ENCODE measurements at places on chromosomes 2 and 18.
A peak's percentile ranks its signal among the peaks of the same experiment; 100 is the strongest.

DNA sequence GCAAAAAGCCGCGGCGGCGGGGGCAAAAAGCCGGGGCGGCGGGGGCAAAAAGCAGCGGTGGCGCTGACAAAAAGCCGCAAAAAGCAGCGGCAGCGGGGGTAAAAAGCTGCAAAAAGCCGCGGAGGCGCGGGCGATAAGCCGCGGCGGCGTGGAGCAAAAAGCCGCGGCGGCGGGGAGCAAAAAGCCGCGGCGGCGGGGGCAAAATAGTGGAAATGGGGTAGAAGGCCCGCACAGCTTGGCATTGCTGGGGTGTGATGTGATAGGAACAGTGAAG lies 450.1 kb downstream of the ANKRD30B start:
- DNase-seq = no peak

DNA sequence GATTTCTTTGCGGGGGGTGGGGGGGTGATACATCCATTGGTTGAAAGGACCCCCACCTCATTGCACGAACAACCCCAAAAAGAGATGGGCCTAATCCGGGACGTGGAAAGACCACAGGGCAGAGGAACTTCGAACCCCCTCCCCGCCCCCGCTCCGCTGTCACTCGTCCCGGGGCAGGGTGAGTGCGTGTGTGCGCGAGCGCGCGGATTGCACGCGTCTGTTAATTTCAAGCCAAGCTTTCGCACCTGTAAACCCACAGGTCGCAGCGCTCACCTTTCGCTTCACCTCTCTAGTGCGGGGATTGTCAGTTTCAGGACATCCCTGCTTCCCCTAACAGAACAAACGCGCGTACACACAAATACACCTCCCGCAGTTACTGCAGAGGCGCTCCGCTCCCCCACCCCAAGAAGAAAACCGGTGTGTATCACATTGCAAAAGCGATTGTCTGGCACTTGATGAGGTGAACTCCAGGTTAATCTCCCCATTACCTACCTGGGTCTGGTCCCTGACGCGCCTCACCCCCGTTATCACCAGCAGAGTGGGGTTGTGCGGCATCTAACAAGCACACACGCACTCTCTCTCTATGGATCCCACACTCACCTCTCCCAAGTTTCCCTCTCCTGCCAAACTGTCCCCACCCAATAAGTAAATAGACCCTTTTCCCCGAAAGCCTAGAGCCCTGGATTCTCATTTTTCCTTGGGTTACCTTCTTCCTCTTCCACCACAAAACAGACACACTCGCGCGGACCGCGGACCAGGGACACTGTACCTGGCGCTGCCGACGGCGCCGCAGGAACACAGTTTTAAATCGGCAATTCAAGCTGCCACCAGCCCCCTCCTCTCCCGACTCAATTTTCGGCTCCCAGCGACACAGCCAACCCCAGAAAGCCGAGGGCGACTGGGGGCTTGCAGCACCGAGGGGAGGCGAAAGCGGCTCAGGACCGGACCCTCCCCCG lies 1.0 kb downstream of the CYP26B1 start:
- DNase-seq = peak; percentile 64

GRCh38 chr2:158712791-158713522 lies 82.2 kb upstream of the DAPL1 start:
- DNase-seq = no peak

DNA sequence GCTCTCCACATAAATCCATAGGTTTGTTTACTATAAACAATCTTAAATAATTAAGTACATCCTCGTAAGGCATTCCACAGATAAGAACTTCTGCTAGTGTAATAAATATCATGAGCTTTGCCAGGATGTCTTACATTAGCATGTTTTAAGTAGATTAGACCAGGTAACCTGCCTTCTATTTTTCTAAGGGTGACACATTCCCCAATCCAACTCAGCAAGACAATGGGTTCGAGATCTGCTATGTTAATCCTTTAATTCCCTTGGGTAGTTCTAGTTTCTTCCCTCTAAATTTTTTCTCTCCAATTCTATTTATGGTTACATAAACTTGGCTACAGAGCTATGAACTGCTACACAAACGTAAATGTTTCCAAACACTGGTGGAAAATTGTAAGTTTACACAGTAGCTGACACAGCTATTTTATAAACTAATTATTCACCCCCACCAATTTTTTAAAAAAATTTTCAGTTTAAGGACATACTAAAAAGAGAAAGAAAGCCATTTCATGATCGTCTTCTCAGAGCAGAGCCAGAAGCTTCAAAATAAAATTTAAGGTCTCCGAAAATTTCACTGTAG lies 386.5 kb upstream of the SLC39A10 start:
- DNase-seq = no peak

DNA sequence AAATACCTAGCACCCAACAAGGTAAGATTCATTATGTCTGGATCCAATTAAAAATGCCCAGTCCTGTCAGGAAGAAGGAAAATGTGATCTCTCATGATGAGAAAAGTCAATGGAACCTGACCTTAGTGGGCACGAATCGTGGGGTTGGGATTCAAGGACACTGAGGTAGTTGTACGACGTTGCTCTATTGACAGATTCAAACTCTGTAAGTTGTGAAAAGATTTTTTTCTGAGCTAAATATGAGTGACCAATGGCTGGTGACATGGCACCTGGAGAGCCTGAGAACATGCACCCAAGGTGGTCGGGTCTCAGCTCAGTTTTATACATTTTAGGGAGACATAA lies 148.2 kb downstream of the NDUFA10 start:
- DNase-seq = no peak

DNA sequence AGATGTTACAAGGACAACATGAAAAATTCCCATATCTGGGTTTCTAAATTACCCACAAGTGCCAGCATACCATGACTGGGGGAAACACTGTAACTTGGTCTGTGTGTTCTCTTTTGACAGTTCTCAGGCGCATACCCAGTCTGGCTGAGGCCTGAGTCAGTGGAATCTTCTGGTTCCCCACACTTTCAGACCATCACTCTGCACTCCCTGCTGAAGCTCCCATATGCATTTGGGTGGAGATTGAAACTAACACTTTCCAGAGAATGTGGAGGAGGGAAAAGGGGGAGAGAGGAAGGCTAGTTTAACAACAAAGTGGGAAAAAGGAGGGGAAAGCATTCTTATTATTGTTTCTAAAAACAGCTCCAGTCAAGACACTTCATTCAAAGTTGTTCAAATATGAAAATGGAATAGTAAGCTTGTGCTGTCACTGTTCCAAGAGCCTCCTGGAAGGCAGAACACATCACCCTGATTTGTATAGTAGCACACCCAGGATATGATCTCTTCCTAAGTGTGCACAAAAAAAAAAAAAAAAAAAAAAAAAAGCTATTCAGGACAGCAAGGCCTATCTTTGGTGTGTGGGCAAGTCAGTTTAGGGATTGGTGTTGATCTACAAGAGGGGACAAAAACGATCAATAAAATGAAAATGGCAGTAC lies 48.1 kb upstream of the CTIF start:
- DNase-seq = no peak

GRCh38 chr2:128568106-128568505 lies 249.4 kb upstream of the HS6ST1 start:
- DNase-seq = no peak

DNA sequence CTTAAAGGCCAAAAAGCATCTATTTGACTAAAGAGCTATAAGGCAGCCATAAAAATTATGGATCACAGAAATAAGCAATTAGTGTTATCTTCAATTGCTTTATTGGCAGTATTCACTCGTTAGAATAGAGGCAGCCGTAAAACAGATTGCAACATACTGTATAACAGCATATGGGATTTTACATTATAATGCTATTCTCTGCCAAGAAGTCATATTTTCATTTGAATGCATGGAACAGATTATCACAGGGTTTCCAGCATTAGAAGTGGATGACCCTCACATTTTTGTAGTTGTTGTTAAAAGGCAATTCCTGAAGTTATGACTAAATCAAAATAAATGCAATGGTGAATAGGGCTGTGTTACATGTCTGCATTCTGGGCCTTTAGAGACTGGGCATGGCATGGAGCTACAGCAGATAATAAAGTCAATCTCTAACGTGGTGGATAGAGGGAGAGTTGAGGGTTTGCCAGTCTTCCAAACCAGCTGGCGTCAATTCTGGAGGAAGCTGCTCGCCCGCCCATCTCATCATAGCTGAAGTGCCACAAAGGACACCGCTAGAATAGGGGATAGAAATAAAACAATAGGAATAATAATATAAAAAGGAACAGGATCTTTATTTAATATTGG lies 155.4 kb upstream of the VRK2 start:
- no peak for DNase-seq

DNA sequence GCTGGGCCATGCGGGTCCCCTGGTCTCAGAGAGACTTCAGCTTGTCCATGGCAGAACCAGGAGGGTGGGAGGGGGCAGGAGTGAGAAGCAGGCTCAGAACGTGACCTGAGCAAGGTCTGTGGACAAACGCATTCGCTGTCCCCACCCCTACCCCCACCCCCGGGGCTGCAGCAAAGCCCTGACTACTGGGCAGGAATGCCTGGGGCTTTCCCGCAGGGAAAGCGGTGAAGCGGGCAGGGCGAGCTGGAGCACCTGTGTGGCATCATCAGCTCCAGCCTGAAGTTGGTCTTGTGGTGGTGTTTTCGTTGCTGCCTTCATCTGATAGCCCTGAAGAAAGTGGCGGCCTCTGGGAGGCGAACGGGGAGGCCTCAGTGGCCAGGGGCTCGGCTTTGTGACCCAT lies 26.1 kb upstream of the ALKAL2 start:
- DNase-seq = no peak

DNA sequence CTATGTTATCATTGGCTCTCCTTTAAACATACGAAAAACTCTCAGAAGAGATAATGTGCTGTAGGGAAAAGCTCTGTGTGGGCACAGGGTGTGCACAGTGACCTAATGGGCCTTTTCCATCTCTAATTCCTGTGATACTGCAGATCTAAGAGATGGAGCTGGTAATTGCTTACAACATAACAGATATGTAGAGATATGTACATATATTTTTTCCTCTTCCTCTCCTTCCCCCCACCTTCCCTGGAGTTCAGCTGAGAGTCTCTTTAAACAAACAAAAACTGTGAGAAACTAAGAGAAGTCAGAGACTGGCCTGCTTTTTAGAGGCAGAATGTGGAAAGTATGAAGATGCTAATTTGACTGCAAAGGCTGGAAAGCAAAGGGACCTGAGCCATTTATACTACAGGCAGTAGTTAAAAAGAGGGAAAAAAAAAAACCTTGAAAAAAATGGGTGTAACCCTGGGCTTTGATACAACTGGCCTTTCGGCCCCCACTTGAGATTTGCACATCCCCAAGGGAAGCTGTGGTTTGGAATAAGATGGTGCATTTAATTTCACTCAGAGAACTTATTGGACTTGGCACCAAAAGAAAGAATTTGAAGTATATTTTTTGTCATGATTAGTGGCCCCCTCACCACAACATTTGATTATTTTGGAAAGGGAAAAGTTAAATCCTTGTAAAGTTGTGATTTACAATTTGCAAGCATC lies 502.2 kb upstream of the ZEB2 start:
- no peak for DNase-seq

GRCh38 chr2:32611771-32612170 lies 16.1 kb upstream of the TTC27 start:
- DNase-seq = no peak

DNA sequence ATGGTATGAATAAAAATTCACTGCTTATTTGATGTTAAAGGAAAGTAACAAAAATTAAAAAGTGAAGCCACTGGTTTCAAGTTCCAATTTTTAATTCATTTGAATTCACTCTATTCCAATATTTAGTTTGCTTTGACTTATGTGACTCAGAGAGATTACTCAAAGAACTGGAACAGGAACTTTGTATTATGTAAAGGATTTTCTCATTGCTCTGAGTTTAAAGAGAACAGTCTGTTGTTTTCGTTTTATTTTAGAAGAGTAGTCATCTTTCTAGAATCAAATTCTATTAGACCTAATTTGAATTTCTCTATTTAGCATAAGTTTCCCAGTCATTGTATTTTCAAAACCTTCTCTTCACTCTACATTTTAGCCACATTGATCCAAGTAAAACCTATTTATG lies 300.1 kb upstream of the SLC8A1 start:
- no peak for DNase-seq

DNA sequence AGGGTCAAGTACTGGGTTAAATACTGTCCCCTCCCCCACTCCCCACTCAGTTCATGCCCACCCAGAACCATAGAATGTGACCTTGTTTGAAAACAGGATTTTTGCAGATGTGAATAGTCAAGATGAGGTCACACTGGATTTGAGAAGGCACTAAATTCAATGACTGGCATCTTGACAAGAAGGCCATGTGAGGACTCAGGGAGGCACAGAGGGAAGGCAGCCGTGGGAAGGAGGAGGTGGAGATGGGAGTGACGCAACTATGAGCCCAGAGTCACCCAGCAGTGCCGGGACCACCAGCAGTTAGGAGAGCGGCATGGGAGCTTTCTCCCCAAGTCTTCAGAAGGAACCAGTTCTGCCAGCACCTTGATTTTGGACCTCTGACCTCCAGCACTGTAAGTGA lies 257.3 kb downstream of the BCL2 start:
- DNase-seq = no peak

GRCh38 chr2:49616800-49617199 lies 462.5 kb upstream of the FSHR start:
- DNase-seq = no peak

GRCh38 chr2:73987109-73987947 lies 2.6 kb downstream of the TET3 start:
- no peak for DNase-seq

DNA sequence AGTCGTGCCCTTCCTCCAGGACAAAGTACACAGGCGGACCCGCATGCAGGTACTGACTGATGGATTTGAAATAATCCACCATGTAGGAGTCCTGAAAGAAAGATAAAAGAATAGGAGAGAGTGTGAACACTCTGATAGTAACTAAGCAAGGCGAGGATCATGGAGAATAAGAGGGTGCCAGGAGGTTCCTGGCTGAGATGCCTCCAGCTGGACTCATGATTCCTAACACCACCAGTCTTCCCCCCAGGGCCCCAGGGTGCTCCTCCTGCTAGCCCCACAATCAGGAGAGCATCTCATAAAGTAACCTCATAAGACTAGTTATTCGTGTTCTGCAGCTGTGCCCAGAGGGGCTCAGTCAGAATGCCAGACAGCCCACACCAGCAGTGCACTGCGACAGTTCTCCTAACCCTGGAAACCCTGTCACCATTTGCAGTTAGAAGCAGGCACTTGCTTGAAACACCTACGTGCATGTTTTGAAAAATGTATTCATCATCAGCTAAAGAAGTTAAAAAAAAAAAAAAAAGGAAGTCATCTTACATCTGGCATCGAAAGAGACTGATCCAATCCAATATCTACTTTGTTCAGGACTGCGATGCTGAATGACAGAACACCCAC lies 36.7 kb downstream of the RMC1 start:
- no peak for DNase-seq

DNA sequence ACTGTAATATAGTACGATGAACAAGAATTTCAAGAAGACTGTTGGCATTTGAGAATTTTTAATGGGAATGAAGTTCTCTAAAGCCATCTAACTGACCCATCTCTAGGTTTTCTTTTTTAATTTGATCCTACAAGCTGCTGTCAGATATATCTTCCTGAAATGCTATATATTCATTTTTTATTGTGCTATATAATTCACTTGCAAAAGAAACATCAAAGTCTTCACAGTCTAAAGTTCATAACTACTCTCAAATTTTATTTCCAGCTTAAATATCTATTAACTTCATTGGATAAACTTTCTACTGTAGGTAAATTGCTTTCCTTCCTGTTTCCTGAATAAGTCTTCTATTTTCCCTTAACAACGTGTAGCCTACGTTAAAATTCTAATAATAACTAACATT lies 3.7 kb downstream of the SCYGR2 start:
- DNase-seq = no peak

All from suprapubic skin (tissue), 4 donors.